ENCODE measurements at places on chromosomes 5 and 9. TPM values are rescaled to one million over a fixed set of nuclear protein-coding genes. Genes with fewer than 3 reads are reported as not detected.

DNA sequence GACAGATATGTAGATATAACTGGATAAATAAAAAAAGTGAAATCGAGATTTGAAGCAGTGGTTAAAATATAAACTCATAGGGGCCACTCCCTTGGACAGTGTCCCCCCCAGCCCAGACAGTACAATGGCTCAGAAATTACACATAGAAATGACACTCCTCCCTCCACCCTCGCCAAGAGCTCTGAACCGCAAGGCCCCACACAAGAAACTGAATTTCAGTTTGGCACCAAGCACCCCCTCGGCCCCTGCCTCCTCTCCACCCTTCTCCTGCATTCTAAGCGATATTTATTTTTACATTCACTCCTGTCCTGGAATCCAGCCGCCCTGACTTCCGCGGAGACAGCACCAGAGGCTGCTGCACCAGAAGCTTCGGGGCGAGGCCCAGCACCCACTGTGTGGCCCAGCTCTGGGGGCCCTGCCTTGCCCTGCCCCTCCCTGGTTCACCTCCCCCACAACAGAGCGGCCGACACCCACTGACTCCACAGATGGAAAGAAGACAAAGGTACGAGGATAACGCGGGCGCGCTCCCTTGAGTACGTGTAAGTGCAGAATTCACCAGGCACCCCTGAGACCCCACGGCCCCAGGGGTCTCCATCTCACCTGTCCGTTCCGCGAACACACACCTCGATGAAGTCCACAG is 11.0 kb downstream of the STC2 start:
- H3K27me3 ChIP-seq, result no peaks in the 10 kb centered on the region
- H3K36me3 ChIP-seq, result no peaks in the 10 kb centered on the region
- H3K4me3 ChIP-seq, result no peak overlapping the region
- H3K27ac ChIP-seq, result no peak overlapping the region

DNA sequence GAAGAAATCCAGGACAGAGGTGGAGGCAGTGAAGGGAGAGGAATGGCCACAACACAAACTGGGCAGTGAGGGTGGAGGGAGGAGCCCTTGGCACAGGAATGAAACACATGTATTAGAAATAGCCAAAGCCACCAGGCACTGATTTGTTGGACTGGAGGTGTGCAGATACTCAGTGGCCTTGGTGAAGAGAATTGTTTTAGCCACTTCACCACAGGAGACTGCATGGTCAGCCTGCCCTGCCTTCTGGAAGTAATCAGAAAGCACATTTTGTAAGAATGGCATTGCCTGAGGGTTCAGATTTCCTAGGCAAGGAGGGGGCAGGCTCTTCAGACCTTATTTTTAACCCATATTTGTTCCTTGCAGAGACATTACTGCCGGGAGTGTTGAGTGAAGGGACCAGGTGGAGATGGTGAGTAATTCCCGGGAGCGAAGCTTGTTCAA is 2.2 kb downstream of the SGCD start:
- H3K4me3 ChIP-seq, result peak overlapping the region; percentile 80
- H3K27ac ChIP-seq, result peak overlapping the region; percentile 86
- H3K36me3 ChIP-seq, result no peaks in the 10 kb centered on the region
- no peaks in the 10 kb centered on the region for H3K27me3 ChIP-seq
- no peak for DNase-seq

ENHO gene
- not detected for total RNA-seq

DNA sequence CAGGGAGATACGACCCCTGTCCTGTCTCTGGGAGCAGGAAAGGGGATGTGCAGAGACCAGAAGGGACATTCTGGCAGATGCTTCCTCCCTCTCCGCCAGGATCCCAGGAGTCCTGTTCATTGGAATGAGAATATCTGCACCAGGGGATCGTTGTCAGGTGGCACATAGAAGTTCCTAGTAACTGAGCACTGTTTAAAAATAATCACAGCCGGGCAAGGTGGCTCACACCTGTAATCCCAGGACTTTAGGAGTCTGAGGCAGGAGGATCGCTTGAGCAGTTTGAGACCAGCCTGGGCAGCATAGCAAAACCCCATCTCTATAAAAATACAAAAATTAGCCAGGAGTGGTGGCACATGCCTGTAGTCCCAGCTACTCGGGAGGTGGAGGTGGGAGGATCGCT is 12.3 kb downstream of the SARDH start:
- no peak overlapping the region for H3K27ac ChIP-seq
- H3K4me1 ChIP-seq, result no peaks in the 10 kb centered on the region
- H3K4me3 ChIP-seq, result no peak overlapping the region
- DNase-seq, result peak; percentile 19

GRCh38 chr5:102511666-102512065 is 12.9 kb upstream of the SLCO6A1 start:
- H3K27ac ChIP-seq, result no peak overlapping the region
- H3K27me3 ChIP-seq, result no peaks in the 10 kb centered on the region

DNA sequence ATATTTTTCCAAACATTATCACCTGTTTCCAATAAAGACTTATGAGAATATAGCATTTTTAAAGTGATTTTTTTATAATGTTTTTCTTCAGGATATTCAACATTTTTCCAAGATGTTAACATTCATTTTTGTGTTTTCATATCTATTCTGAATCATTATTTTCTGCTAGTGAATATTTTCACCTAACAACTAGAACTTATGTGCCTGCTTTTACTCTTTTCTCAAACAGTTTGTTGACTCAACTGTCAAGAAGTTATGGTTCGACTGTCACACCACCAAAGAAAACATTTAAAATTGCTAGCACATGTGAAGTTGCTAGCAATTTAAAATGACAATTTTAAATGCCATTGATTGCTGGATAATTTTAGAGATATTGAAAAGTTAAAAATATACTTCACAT is 343.3 kb upstream of the CDH9 start:
- no peak for DNase-seq
- H3K27me3 ChIP-seq, result no peaks in the 10 kb centered on the region
- no peaks in the 10 kb centered on the region for H3K4me1 ChIP-seq
- H3K36me3 ChIP-seq, result no peaks in the 10 kb centered on the region

GRCh38 chr5:19532936-19533335 is 455.1 kb downstream of the CDH18 start:
- no peaks in the 10 kb centered on the region for H3K36me3 ChIP-seq
- H3K4me3 ChIP-seq, result no peak overlapping the region
- no peak for DNase-seq
- no peaks in the 10 kb centered on the region for H3K27me3 ChIP-seq
- H3K4me1 ChIP-seq, result no peaks in the 10 kb centered on the region

CDO1 gene
- 36.0 TPM for total RNA-seq

DNA sequence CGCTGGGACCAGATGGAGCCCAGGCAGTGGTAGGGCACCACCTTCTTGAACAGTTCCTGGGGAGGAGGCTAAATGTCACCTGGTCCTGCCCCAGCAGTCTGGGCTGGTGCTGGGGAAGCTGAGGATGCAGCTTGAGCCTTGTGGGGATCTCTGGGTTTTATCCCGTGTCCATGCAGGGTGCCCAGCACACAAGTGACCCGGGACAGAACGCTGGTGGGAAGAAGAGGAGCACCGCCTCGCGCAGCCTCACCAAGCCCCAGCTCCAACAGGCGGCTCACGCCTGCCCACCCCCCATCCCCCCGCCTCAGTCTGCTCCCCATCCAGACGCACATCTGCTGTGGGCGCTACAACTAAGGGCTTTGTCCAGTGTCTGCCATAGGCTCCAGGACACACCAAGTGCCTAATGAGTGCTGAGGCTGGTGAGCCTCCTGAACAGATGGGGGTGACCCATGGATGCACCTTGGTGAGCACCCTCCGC is 13.8 kb downstream of the RALGDS start:
- H3K36me3 ChIP-seq, result peaks cover 87% of the 10 kb centered on the region
- no peaks in the 10 kb centered on the region for H3K4me1 ChIP-seq
- no peak overlapping the region for H3K27ac ChIP-seq
- no peak for DNase-seq
- no peaks in the 10 kb centered on the region for H3K27me3 ChIP-seq
- H3K4me3 ChIP-seq, result no peak overlapping the region

DNA sequence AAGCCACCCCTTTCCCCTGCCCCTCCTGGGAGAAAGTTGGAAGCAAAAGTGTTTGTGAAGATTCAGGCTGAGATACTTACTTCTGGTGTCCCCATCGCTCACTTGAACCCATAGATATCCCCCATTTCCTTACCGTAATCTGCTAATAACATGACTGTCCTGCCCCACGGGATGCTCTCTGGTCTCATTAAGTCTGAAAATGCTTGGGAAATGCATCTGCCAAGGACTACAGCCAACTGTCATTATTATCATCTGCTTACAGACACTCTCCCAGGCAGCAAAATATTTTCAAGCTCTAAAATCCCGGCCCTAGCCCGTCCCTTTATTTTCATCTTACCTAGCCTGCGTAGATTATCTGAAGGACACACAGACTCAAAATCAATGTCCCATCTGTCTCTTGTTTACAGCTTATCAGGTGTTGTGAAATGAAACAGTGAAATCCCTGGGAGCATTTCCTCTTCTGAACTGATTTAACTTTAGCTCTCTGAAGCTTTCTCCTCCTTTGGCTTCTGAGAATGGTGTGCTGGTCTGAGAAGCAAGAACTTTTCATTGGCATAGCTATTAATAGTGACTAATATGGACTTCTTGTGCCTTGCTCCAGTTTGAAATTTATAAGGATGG is 126.9 kb upstream of the OSMR start:
- DNase-seq, result no peak
- H3K36me3 ChIP-seq, result no peaks in the 10 kb centered on the region
- no peaks in the 10 kb centered on the region for H3K27me3 ChIP-seq

DNA sequence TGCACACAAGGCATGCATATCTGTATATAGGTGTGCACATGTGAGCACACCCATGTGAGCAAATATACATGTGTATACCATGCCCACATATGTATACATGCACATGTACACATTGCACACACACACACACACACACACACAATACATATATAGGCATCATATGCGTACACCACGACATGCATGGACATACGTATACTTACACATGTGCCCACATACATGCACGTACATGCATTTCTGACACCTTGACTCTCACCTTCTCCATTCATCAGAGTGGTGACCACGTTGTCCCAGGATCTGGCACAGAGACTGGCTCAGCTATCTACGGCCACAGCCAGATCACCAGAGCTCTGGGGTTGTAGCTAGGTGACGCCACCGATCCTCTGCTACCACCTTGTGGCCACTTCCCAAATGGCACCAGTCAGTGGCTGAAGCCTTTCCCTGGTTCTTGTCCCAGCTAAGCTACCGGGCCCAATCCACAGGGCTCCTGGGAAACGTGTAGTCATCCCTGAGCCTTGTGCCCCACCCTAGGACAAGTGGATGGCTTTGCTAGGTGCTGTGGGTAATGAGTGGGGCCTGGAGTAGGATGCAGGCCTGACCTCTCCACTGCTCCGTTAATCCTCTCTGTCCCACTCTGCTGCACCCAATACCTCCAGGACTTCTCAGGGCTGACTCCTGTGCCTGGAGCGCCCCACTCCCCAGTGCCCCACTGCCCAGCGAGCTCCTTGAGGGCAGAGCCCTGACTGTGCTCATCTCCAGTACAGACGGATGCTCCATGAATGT is 194.4 kb downstream of the RGS3 start:
- no peak overlapping the region for H3K4me3 ChIP-seq
- H3K36me3 ChIP-seq, result no peaks in the 10 kb centered on the region
- peaks cover 5% of the 10 kb centered on the region for H3K4me1 ChIP-seq
- no peak overlapping the region for H3K27ac ChIP-seq
- DNase-seq, result peak; percentile 24
- H3K27me3 ChIP-seq, result no peaks in the 10 kb centered on the region
